Amniotic epithelial cell (primary cell): ENCODE measurements at places on chromosomes 7 and 10.
A peak's percentile ranks its signal among the peaks of the same experiment; 100 is the strongest.

GRCh38 chr7:37786741-37787569 lies 61.4 kb upstream of the NME8 start:
- DNase-seq = no peak

GRCh38 chr7:75885036-75885435 lies 6.2 kb downstream of the RHBDD2 start:
- no peak for DNase-seq

- peak; percentile 39 for DNase-seq
These were observed 104.1 kb downstream of the ZNF467 start for GRCh38 chr7:149669121-149669818.

- no peak for DNase-seq
These were observed 76.4 kb downstream of the MMRN2 start for GRCh38 chr10:86880971-86881370.

GRCh38 chr7:20330928-20331909 lies 519 bp downstream of the ITGB8 start:
- DNase-seq = no peak

DNA sequence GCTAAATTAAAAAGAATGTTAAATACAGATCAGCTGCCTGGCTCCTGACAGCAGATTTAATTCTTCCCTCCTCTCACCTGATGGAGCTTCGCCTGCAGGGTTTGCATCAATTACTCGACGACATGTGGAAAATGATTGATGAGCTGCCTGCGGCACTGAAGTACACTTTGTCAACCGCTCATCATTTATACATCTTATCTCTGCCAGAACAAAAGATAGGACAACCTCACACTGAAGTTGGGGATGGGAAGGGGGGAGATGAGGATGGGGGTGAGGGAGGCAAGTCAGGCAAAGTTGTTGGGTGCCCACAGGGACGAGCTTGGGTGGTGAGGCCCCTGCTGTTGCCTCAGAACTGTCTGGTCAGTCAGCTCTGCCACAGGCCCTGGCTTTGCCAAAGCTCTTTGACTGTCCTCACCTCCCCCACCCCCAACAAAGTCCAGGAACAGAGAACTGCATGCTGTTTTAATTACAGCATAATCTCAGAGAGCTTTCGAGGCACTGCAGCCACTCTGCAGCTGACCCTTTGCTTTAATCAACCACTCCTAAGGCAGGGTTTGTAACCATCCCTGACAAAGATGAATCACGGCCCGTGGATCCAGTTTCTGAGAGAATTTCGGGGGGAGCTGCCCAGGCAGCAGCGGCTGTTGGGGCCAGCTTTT lies 702.3 kb downstream of the LRMDA start:
- DNase-seq = no peak

GRCh38 chr10:31395695-31396094 lies 76.7 kb downstream of the ZEB1 start:
- DNase-seq = no peak

DNA sequence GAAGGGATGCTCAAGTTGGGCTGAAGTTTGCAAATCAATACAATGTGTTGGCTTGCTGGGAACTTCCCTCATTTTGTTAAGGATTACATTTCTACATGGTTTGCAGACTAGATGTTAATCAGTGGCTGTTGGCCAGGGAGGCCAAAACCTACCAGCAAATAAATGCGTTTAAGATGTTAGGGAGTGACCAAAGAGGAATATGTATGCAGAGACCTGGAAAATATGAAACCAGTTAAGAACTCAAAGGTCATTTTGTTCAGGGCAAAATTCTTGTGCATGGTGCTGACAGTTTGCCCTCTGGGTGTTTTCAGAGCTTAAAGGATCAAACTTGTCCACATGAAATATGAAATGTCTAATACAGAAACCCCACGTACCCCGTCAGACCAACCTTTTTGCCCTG lies 30.3 kb downstream of the GATA3 start:
- no peak for DNase-seq

DNA sequence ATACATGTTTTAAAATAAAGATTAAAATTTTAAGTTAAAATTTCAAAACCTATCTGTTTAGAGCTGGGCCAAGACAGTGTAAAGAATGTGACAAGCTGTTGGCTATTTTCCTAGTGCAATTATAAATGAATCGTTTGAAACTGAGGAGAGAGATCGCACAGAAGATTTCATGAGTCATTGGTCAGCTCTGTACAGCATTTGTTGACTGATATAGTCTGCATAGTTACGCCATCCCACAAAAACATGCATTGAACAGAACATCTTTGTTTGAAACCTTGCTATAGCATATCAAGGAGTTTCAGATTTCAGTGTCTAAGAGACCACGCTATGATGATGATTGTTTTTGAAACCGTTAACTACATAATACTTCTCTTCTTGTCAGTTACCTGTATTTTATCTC lies 1.3 kb upstream of the C10orf67 start:
- peak; percentile 97 for DNase-seq

GRCh38 chr7:94679358-94679757 lies 23.4 kb upstream of the SGCE start:
- DNase-seq = peak; percentile 58

DNA sequence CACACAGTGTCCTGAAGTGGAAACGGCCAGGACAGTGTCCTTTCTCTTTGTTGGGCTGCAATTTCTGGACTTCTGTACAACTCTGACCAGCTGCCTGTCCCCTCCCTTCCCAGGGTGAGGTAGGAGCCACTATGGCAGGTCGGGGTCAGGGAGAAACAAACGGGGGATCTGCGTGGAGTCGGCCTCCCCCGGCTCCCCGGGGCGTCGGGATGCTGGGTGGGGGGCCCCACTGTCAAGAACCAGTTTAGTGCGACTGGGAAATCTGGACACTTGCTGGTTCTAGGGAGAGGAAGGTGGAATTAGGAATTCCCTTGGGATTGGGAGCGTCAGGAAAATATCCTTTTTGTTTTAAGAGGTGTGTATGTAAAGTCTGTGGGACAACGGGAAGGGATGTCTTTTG lies 567 bp downstream of the SYCE1 start:
- no peak for DNase-seq
